Endodermal cell (in vitro differentiated cells): ENCODE measurements at places on chromosomes 7 and 10. TPM values are rescaled to one million over a fixed set of nuclear protein-coding genes. Genes with fewer than 3 reads are reported as not detected.
A peak's percentile ranks its signal among the peaks of the same experiment; 100 is the strongest.

DNA sequence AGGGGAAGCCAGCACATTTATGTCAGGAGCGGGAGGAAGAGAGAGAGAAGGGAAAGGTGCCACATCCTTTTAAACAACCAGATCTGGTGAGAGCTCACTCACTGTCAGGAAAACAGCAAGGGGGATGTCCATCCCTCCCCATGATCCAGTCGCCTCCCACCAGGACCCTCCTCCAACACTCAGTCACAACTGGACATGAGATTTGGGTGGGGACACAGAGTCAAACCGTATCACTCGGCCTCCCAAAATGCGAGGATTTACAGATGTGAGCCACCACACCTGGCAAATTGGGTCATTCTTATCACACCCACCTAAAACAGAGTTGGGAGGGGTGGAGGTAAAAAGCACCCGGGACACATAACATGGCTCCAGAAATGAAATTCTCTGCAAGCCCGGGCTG, 41.0 kb downstream of the CARD11 start:
- no peaks in the 10 kb centered on the region for H3K27me3 ChIP-seq
- no peak overlapping the region for H3K4me3 ChIP-seq
- H3K36me3 ChIP-seq: no peaks in the 10 kb centered on the region

DNA sequence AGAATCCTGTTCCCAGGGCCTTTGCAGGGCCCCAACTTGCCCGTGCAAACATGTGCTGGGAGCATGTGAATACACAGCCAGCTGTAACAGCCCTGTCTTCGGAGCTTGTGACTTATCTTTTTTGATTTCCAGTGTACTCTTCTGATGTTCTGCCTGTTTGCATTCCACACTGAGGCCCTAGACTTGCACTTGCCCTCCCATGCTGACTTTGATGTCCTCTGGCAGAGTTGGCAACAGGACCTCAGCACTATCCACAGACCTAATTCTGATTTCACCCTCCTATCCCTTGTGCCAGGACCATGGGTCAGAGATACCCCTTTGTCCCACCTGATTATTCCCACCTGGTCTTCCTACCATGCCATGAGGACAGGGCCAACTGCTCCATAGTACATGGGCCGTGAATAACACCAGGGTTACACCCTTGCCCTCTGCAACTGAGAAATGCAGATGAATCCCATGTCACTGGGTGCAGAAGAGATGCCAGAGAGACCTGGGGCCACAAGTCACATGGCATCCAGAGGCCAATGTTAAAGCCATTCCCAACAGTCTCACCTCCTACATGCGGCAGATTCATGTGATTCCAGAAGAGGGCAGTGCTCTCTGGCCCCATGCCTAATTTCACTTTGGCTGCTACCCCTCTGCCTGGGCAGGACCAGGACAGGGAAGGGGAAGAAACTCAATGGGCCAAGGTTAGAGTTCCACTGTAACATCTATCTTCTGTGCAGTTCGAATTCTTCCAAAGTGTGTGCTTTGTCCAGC, 43.0 kb downstream of the SCRN1 start:
- no peak overlapping the region for H3K4me3 ChIP-seq
- H3K4me1 ChIP-seq: no peaks in the 10 kb centered on the region
- peak; percentile 82 for DNase-seq
- H3K27ac ChIP-seq: no peak overlapping the region
- no peaks in the 10 kb centered on the region for H3K27me3 ChIP-seq

- DNase-seq: no peak
- H3K4me1 ChIP-seq: no peaks in the 10 kb centered on the region
- H3K36me3 ChIP-seq: no peaks in the 10 kb centered on the region
- H3K27ac ChIP-seq: no peak overlapping the region
- H3K27me3 ChIP-seq: no peaks in the 10 kb centered on the region
- H3K4me3 ChIP-seq: no peak overlapping the region
These were observed 390.3 kb upstream of the MBL2 start for GRCh38 chr10:53162856-53163255.

DNA sequence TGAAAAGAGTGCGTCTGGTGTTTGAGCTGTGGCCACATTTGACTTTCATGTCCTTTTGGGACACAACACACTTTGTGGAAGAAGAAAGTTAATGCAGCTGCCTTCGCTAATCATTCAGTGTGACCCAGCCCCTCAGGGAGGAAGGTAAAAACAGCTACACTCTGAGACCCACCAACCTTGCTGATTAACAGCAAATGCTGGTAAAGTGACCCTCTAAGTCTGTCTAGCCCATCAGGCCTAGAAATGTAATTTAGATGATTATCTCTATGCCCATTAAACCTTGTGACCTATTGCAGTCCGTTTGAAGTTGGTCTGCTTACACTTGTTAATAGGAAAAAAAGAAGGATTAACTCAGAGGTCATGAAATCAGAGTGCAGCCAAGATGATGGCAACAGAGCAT, 161.9 kb upstream of the WNT16 start:
- no peak overlapping the region for H3K27ac ChIP-seq
- DNase-seq: no peak
- no peaks in the 10 kb centered on the region for H3K4me1 ChIP-seq
- no peaks in the 10 kb centered on the region for H3K27me3 ChIP-seq

GRCh38 chr10:36280321-36280741, 638.2 kb upstream of the FZD8 start:
- no peak for DNase-seq
- H3K4me3 ChIP-seq: no peak overlapping the region
- no peaks in the 10 kb centered on the region for H3K4me1 ChIP-seq
- no peak overlapping the region for H3K27ac ChIP-seq
- no peaks in the 10 kb centered on the region for H3K36me3 ChIP-seq

DNA sequence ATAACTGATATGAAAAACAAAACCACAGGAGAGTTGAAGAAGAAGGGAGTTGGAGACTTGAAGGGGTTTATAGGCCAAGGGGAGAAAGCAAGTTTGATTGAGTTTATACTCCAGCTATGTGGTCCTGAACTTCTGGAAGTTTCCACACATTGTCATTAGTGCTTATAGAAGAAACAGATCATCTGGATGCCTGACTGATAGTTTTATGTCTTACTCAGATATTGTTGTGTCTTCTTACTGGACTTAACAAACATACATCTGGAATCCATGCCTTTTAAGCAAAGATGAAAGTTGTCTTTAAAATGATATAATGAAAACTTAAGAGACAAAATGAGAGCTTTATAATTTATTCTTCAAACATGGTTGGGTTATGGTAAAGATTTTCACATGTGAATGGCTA, 101.3 kb upstream of the FZD8 start:
- H3K36me3 ChIP-seq: no peaks in the 10 kb centered on the region
- DNase-seq: no peak
- no peaks in the 10 kb centered on the region for H3K27me3 ChIP-seq

DNA sequence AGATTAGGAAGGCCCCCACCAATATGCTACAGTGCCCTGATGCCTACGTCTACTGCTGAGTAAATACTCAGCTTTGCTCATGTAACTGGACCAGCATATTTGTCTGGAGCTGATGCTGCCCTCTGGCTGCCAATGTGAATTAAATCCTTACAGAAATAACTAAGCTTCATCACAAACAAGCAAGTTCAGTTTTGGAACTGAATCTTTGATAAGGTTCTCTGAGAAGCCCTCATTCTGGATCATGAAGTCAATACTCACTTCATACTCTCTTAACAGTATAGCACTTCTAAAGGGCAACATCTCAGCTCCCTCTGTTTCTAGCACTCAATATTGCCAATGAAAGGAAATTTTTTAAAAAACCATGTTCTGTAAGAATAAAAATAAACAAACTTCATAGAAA, 246.7 kb downstream of the ETV1 start:
- H3K4me1 ChIP-seq: no peaks in the 10 kb centered on the region
- no peaks in the 10 kb centered on the region for H3K27me3 ChIP-seq
- H3K4me3 ChIP-seq: no peak overlapping the region
- no peaks in the 10 kb centered on the region for H3K36me3 ChIP-seq
- H3K27ac ChIP-seq: no peak overlapping the region
- DNase-seq: peak; percentile 51

GRCh38 chr7:46835556-46835955, 746.4 kb downstream of the TNS3 start:
- no peaks in the 10 kb centered on the region for H3K36me3 ChIP-seq
- no peak overlapping the region for H3K4me3 ChIP-seq

DNA sequence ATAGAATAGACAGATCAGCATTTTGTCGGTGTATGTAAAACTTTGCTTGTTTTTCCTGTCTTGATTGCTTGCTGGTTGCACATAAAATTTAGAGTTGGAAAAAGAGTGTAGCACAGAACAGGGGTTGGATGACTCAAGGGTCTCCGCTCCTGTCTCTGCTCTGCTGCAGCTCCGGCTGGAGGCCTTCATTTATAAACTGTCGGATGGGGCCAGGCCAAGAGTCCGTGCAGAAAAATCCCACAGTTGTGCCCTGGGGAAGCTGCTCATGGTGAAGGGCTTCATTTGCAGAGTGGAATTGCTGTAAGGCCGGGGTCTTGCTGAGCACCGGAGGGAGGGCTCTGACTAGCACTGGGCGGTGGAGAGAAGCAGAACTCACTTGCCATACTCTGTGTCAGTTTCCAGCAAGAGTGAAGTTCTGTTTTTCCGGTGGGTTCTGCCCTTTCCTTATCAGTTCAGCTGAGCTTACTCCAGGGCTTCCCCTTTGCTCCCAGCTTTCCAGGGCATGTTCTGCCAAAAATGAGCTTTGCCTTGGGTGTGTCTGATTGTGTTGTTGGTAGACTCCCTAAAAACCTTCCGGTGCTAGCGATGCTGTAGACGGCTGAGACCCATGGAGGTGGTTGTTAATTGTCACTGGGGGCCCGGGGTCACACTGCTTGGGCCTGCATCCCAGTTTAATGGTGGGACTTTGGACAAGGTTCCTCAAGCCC, 67.2 kb downstream of the CAMK1D start:
- H3K4me3 ChIP-seq: no peak overlapping the region
- H3K27me3 ChIP-seq: no peaks in the 10 kb centered on the region
- no peak for DNase-seq
- no peaks in the 10 kb centered on the region for H3K4me1 ChIP-seq
- no peak overlapping the region for H3K27ac ChIP-seq

DNA sequence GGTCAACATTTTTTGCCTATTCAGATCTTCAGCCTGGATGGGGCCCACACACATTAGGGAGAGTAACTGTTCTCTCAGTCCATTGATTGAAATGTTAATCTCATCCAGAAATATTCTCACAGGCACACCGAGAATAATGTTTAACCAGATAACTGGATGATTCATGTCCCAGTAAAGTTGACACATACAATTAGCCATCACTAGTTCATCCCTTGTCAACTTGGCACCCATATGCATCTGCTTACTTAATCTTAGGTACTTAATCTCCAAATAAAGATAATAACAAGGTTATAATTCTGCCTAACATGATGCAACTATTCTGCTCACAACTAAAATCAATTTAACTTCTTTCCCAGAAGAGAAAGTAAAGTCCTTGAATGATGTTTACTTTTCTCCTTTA, 502.6 kb downstream of the ADRA2A start:
- H3K27me3 ChIP-seq: peaks cover 7% of the 10 kb centered on the region
- H3K27ac ChIP-seq: no peak overlapping the region
- H3K4me3 ChIP-seq: no peak overlapping the region
- H3K4me1 ChIP-seq: no peaks in the 10 kb centered on the region

- H3K4me1 ChIP-seq: no peaks in the 10 kb centered on the region
- no peaks in the 10 kb centered on the region for H3K36me3 ChIP-seq
- H3K4me3 ChIP-seq: no peak overlapping the region
- DNase-seq: no peak
These were observed 248.5 kb downstream of the NSUN6 start for GRCh38 chr10:18402853-18403252.

DNA sequence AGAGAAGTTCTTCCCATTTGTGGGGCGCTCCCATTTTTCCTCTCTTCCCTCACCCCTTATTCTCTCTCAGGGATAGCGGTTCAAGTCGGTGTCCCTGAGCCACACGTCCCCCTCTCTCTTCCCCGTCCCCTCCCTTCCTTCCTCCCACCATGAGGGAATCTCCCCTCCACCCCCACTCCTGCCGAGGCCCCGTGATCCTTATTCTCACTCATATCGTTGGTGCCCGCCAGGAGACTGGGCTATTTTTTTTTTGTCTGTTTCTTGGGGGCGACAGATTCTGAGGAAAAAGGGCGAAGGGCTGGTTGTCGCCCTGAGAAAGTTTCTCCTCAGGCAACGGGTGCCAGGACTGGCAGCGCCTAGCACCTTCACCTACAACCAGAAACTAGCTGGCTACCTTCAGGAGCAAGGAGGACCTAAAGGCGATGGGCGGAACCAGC, 723 bp downstream of the ZCWPW1 start:
- H3K36me3 ChIP-seq: peaks cover 20% of the 10 kb centered on the region
- H3K4me1 ChIP-seq: peaks cover 15% of the 10 kb centered on the region
- no peak for DNase-seq
- H3K27me3 ChIP-seq: no peaks in the 10 kb centered on the region
- no peak overlapping the region for H3K27ac ChIP-seq

DNA sequence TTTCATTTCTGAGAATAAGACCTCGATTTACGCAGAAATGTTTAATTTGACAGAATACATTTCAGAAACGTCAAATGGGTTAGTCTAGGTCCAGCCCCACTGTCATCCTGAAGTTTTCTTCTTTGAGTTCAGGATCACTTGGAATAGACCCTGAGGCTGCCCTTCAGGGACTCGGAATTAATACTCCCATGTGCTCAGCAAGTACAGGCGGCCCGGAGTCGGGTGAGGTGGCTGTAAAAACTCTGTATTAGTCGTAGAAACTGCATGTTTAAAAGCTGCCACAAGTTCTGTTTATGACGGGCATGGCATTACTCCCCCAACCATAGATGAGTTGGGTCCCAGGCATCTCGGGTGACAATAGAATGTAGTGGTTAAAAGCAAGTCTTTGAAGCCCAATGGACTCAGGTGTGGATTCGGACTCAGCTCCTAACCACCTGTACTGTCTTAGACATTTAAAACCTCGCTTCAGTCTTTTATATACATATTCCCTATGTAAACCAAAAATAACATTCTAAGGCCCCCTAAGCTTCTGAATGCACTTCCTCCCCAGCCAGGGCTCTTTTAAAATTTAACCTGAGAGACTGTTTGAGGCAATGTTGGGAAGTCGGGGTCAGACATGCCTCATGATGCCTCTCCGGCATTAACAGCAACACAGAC, 216.3 kb downstream of the ADARB2 start:
- no peaks in the 10 kb centered on the region for H3K27me3 ChIP-seq
- no peaks in the 10 kb centered on the region for H3K36me3 ChIP-seq
- H3K27ac ChIP-seq: no peak overlapping the region
- H3K4me3 ChIP-seq: no peak overlapping the region
- peaks cover 2% of the 10 kb centered on the region for H3K4me1 ChIP-seq
- DNase-seq: peak; percentile 51

DNA sequence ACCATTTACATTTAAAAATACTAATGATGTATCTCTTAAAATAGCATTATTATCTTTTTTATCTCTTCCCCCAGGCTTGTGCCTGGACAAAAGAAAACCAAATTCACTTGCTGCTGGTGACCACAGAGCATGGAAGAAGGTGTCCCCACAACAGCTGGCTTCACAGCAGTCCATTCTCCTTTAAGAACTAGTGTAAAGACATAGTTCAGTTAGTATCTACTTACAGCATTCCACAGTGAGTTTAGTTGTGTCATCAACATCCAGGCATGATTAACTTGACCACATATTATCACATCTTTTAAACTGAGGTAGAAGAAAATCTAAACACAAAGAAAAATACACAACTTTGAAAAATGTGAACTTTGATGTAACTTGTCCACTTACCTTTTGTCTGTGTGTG, 55.0 kb downstream of the LRRC17 start:
- H3K27ac ChIP-seq: no peak overlapping the region
- H3K27me3 ChIP-seq: no peaks in the 10 kb centered on the region
- no peak overlapping the region for H3K4me3 ChIP-seq
- no peaks in the 10 kb centered on the region for H3K4me1 ChIP-seq
- H3K36me3 ChIP-seq: no peaks in the 10 kb centered on the region

The CCL26 gene
- 2.2 and 2.9 TPM in 2 replicates for total RNA-seq

The ANKRD1 gene
- 25.4 to 42.6 TPM (median 41.0 TPM) in 3 replicates for total RNA-seq

The EPHB6 gene
- total RNA-seq: 30.8 and 36.9 TPM in 2 replicates

The GPR85 gene
- 0.09 TPM in 1 of 2 replicates, not detected in the other for total RNA-seq

The LIPM gene
- not detected in 2 replicates for total RNA-seq

The CALN1 gene
- total RNA-seq: 3.8 and 4.3 TPM in 2 replicates

The LRIT1 gene
- total RNA-seq: 0.11 TPM in 1 of 2 replicates, not detected in the other
